ENCODE measurements at places on chromosomes 16 and 17.

DNA sequence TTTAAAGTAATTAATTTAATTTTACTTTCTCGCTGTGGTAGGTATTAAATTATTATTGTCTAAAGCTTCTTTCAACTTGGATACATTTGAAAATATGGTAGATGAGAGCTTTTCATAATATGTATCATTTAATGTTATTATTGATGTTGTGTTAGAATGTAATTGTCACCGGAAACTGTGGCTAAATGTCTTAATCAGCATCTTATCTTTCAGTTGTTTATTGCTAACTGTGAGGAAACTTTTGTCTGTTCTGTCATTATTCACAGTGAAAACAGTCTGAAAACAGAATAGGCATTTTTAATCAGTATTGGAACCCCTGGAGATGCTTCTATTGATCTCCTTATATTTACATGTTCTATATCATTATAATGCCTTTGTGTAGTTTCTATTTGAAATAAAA lies 120.7 kb downstream of the STXBP4 start:
- no peak overlapping the region for H3K4me3 ChIP-seq
- DNase-seq = no peak
- no peak overlapping the region for H3K27ac ChIP-seq
- H3K27me3 ChIP-seq = no peaks in the 10 kb centered on the region
- peaks cover 9% of the 10 kb centered on the region for H3K4me1 ChIP-seq

- H3K27me3 ChIP-seq = no peaks in the 10 kb centered on the region
- DNase-seq = no peak
- H3K4me1 ChIP-seq = no peaks in the 10 kb centered on the region
- no peaks in the 10 kb centered on the region for H3K36me3 ChIP-seq
Observed at GRCh38 chr16:27670071-27670810, 120.3 kb downstream of the KATNIP start.

GRCh38 chr17:55433629-55434422 lies 12.2 kb upstream of the MMD start:
- H3K27me3 ChIP-seq = peaks cover 4% of the 10 kb centered on the region
- H3K27ac ChIP-seq = no peak overlapping the region
- no peaks in the 10 kb centered on the region for H3K36me3 ChIP-seq
- no peak overlapping the region for H3K4me3 ChIP-seq

- H3K4me1 ChIP-seq = no peaks in the 10 kb centered on the region
- no peak overlapping the region for H3K27ac ChIP-seq
- no peaks in the 10 kb centered on the region for H3K36me3 ChIP-seq
- DNase-seq = no peak
Observed at GRCh38 chr16:88973007-88973410, 4.0 kb downstream of the CBFA2T3 start.

- H3K4me3 ChIP-seq = peak overlapping the region; percentile 90
- H3K27me3 ChIP-seq = no peaks in the 10 kb centered on the region
- peaks cover 40% of the 10 kb centered on the region for H3K4me1 ChIP-seq
- H3K27ac ChIP-seq = peak overlapping the region; percentile 92
- DNase-seq = no peak
- peaks cover 19% of the 10 kb centered on the region for H3K36me3 ChIP-seq
Observed at GRCh38 chr17:2594722-2595599, 1.5 kb downstream of the PAFAH1B1 start.

DNA sequence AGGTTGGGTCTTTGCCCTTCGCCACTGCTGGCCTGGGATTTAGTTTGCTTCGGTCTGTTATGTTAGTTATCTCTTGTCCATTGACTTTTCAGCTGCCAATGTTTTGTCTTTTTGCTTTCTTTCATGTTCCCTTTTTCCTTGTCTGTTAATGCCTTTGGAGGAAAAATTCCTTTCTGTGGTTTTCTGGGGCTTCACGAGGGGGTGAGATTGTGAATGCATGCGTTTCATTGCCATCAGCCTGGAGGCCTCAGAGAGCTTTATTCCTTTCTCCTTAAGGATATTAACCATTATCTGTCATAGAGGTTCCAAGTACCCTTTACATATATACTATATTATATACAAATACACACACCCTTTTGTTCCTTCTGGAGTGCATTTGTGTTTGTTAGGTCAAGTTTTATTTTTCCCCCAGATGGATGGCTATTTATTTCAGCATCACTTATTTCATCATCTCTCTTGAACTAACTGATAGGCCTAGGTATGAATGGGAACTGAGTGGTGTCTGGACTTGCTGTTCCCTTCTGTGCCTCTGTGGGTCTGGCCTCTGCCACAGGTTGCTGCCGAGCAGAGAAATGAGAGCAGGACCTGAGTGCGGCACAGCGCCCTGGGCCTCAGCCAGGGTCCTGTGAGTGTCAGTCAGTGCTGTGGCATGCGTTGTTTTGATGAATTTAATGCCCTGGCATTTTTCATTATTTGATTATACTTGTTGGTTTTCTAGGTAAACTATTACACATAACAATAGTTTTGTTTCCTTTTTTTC lies 193.4 kb downstream of the LGALS9B start:
- H3K4me1 ChIP-seq = peaks cover 62% of the 10 kb centered on the region
- H3K27ac ChIP-seq = peak overlapping the region; percentile 73
- no peak for DNase-seq
- H3K4me3 ChIP-seq = peak overlapping the region; percentile 60
- no peaks in the 10 kb centered on the region for H3K36me3 ChIP-seq
- no peaks in the 10 kb centered on the region for H3K27me3 ChIP-seq

DNA sequence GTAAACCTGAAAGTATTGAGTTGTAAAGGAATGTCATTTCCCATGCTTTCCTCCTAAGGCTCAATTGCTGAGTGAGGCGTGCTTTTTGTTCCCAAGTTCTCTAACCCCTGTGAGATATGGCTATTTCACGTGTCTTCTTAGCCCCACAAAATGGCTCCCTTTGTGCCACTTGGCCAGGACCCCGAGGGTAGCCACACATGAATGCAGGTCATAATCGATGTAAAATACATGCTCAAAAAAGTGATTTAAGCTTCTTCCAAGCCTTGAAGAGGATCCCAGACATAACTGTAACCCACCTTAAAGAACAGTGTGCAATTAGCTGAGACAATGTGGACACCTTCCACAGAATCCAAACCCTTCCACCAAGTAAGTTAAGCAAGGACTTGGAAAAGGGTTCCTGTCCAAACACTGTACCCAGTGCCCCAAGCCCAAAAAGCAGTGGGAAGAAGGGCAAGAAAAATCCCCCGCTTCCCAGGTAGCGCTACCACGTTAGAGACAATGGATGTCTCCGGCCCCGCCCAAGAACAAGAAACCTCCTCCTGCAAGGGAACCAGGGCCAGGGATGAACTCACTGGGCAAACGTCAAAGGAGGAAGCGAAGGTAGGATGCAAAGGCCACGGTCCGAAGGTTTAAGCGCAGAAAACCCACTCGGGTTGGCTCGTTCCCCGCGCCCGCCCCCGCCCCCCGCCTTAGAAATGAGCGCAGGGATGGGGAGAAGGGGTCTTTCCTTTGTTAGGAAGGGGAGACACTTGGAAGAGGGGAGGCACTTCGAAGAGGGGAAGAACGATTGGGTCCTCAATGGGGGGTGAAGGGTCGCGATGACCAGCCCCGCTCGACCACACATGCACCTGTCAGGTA lies 1.2 kb downstream of the JPT1 start:
- peak overlapping the region; percentile 98 for H3K4me3 ChIP-seq
- DNase-seq = peak; percentile 81
- H3K36me3 ChIP-seq = peaks cover 17% of the 10 kb centered on the region
- H3K4me1 ChIP-seq = peaks cover 33% of the 10 kb centered on the region
- H3K27ac ChIP-seq = peak overlapping the region; percentile 96

DNA sequence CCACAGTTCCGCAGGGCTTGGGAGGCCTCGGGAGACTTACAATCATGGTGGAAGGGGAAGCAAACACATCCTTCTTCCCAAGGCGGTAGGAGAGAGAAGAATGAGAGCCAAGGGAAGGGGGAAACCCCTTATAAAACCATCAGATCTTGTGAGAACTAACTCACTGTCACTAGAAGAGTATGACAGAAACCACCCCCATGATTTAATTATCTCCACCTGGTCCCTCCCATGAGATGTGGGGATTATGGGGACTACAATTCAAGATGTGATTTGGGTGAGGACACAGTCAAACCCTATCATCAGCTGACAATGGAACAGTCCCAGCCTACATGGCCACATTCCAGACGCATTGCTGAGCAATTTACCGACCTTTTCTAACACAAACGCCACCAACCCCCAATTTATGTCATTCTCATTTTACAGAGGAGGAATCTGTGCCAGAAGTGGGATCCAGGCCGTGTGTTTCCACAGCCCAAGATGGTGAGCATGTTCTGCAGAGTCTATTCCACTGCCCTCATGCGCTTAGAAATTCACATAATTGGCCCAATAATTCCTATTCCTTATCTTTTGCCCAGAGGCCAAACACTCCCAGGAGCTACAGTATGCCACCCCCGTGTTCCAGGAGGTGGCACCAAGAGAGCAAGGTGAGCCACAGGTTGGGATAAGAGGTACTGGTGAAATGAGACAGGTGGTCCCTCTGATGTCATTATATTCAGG lies 17.3 kb downstream of the MILR1 start:
- H3K27me3 ChIP-seq = peaks cover 5% of the 10 kb centered on the region
- DNase-seq = no peak
- peaks cover 2% of the 10 kb centered on the region for H3K4me1 ChIP-seq
- H3K4me3 ChIP-seq = no peak overlapping the region

DNA sequence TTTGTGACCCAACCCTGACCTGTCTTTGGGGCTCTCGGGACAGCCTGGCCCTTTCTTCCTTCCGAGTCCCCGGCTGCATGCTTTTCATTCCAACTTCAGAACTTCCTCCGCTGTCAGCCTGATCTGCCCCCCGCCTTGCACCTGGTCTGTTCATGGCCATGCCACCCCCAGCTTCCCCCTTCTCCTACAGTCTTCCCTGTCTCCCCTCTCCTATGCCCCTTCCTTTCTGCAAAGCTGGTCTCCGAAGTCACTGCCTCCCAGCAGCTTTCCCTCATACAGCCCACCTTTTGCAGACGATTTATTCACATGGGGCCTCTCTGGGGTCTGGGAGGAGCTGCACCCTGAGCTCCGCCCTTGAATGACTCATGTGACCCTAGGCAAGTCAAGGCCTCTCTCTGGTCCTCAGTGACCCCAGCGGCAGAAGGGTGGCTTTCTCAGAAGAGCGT lies 47.1 kb upstream of the SDK2 start:
- H3K4me1 ChIP-seq = peaks cover 2% of the 10 kb centered on the region
- H3K36me3 ChIP-seq = no peaks in the 10 kb centered on the region
- H3K4me3 ChIP-seq = no peak overlapping the region
- H3K27ac ChIP-seq = no peak overlapping the region
- H3K27me3 ChIP-seq = peaks cover 1% of the 10 kb centered on the region

GRCh38 chr16:55697867-55698266 lies 42.1 kb downstream of the SLC6A2 start:
- H3K27me3 ChIP-seq = no peaks in the 10 kb centered on the region
- H3K27ac ChIP-seq = no peak overlapping the region
- H3K36me3 ChIP-seq = no peaks in the 10 kb centered on the region

- H3K27ac ChIP-seq = peak within 1 kb of the TSS; percentile 86
- peak within 1 kb of the TSS; percentile 91 for H3K4me3 ChIP-seq
- peaks cover 8% of the 10 kb centered on the region for H3K36me3 ChIP-seq
- peak; percentile 100 for DNase-seq
Observed at GRCh38 chr17:77957857-77958715, at the start of gene TNRC6C. TSS of gene TNRC6C (plus strand) at chr17:77958703. CDS start at chr17:78004207, 45,504 bp downstream.

DNA sequence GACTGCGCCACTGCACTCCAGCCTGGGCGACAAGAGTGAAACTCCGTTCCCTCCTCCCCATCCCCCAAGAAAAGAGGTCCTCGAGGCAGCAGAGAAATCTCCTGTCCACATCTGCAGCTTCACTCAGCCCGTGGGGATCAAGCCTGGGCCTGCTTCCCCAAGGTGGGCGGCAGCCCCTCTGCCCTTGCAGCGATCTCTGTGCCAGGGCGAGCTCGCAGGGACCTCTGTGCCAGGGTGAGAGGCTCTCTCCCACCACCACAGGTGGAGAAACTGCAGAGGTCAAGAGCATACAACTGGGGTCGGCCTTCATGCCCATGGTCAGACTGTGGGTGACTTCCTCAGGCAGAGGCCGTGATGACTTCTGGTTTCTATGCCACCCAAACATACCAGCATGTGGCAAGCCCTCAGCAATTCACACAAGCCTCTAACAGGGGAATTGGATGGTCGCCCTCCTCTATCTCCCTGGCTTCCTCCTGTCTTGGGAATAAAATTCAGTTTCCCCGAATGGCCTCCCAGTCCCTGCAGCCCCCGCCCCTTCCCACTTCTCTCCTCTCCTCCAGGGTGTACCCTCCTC lies 5.5 kb downstream of the SLC43A2 start:
- H3K4me1 ChIP-seq = peaks cover 11% of the 10 kb centered on the region
- H3K4me3 ChIP-seq = no peak overlapping the region
- DNase-seq = no peak
- peaks cover 26% of the 10 kb centered on the region for H3K27me3 ChIP-seq
- no peak overlapping the region for H3K27ac ChIP-seq

GRCh38 chr16:53664724-53665345 lies 38.8 kb downstream of the RPGRIP1L start:
- H3K27me3 ChIP-seq = no peaks in the 10 kb centered on the region
- H3K27ac ChIP-seq = no peak overlapping the region
- DNase-seq = no peak
- no peaks in the 10 kb centered on the region for H3K36me3 ChIP-seq
- peaks cover 4% of the 10 kb centered on the region for H3K4me1 ChIP-seq
- H3K4me3 ChIP-seq = no peak overlapping the region

- peaks cover 21% of the 10 kb centered on the region for H3K36me3 ChIP-seq
- peaks cover 23% of the 10 kb centered on the region for H3K4me1 ChIP-seq
- no peak for DNase-seq
- H3K27ac ChIP-seq = no peak overlapping the region
- H3K27me3 ChIP-seq = no peaks in the 10 kb centered on the region
- H3K4me3 ChIP-seq = no peak overlapping the region
Observed at GRCh38 chr16:69593751-69594255, 28.0 kb downstream of the NFAT5 start.

DNA sequence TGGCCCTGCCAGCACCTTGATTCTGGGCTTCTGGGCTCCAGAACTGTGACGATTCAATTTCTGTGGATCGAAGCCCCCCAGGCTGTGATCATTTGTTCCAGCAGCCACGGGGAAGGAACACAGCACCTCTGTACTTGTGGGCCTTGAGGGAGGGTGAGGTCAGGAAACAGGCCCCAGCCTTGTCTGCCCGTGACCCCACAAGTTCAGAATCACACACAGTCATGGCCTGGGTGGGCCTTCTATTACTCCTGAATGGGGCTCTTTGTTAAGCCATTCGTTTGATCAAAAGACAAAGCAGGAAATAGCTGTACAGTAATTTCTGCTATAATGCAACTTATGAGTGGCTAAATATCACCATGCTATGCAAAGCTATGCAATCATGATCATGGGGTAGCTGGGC lies 10.1 kb downstream of the ST6GALNAC2 start:
- H3K36me3 ChIP-seq = no peaks in the 10 kb centered on the region
- H3K27me3 ChIP-seq = no peaks in the 10 kb centered on the region
- H3K27ac ChIP-seq = no peak overlapping the region
- no peak overlapping the region for H3K4me3 ChIP-seq

- H3K4me1 ChIP-seq = peaks cover 23% of the 10 kb centered on the region
- no peak overlapping the region for H3K27ac ChIP-seq
- no peak for DNase-seq
- no peaks in the 10 kb centered on the region for H3K36me3 ChIP-seq
Observed at GRCh38 chr17:39946551-39947330, 16.1 kb upstream of the GSDMA start.

All from activated CD4-positive, alpha-beta T cell treated with anti-CD3 and anti-CD28 coated beads, Interleukin-2, amount 10 ng/mL, durations not matched to agents 24 days and 14 days (primary cell).